ENCODE measurements at places on chromosomes 16 and 17. TPM values are rescaled to one million over a fixed set of nuclear protein-coding genes. Genes with fewer than 3 reads are reported as not detected.

GRCh38 chr16:2195322-2196161 is 863 bp downstream of the CASKIN1 start:
- H3K4me3 ChIP-seq = peak overlapping the region; percentile 66
- DNase-seq = no peak
- peaks cover 73% of the 10 kb centered on the region for H3K27me3 ChIP-seq
- H3K27ac ChIP-seq = no peak overlapping the region
- H3K36me3 ChIP-seq = no peaks in the 10 kb centered on the region
- peaks cover 13% of the 10 kb centered on the region for H3K4me1 ChIP-seq

- no peak overlapping the region for H3K27ac ChIP-seq
- no peak for DNase-seq
- H3K36me3 ChIP-seq = no peaks in the 10 kb centered on the region
- H3K27me3 ChIP-seq = no peaks in the 10 kb centered on the region
- no peak overlapping the region for H3K4me3 ChIP-seq
Observed at GRCh38 chr17:13359774-13360173, 242.0 kb downstream of the HS3ST3A1 start.

Gene PROCA1
- polyA plus RNA-seq = 11.3 TPM

DNA sequence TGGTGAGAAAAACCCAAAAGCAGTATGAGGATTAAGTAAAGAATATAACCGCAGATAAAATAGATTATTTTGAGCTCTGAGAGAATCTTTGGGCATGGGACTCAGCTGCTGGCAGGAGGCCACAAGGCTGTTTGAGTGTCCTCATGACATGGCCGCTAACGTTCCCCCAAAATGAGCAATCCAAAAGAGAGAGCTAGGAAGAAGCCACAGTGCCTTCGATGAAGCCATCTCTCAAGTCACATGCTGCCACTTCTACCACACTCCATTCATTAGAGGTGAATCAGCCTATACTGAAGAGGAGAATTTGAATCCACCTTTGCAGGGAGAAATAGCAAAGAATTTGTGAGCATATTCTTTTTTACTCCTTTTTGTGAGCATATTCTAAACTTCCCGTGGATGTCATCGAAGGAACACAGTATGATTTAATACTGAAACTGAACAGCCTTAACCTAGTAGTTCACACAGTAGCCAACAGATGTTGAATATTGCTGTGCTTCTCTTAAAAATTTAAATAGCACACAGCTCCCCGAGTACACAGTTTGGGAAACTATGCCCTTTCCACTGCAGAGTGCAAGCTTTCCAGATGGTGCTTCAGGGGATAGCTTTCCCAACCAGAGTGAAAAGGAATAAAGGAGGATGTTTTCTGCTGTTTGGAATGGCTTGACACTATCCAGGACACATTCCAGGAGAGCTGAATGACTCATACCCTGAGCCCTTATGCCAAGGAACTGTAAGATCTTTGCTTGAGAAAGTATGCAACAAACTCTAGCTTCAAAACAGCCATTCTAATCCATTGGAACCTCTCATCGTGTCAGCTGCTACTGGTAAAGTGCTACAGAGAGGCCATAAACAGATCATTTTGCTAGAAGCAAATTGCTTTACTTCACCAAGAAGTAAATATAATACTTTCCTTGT is 33.9 kb downstream of the ANKFY1 start:
- H3K4me3 ChIP-seq = no peak overlapping the region
- DNase-seq = peak; percentile 17
- H3K36me3 ChIP-seq = peaks cover 22% of the 10 kb centered on the region
- no peaks in the 10 kb centered on the region for H3K27me3 ChIP-seq
- H3K27ac ChIP-seq = peak overlapping the region; percentile 20

DNA sequence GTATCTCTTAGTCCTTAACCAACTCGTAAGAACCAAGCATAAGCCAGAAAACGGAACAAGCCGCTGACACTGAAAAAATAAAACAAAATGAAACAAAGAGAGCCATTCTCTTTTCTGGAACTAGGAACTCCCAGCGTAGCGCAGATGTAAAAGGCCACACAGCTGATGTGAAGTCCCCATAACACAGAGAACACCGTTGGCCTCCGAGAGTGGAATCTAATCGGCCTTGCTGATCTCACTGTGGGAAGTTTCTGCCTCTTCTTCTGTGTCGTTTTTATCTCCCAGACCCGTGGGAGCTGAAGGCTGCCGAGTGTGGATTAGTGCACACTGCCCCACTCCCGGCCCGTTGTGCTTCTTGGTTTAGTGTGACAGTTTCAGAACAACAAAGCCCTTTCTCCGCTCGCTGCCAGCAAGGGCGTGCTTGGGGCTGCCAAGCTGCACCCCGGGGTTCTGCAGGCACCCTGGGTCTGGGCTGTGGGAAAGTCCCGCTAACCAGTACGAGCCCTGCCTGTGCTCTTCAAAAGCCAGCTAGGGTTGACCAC is 21.7 kb downstream of the TTYH2 start:
- no peaks in the 10 kb centered on the region for H3K27me3 ChIP-seq
- peaks cover 3% of the 10 kb centered on the region for H3K36me3 ChIP-seq
- no peak for DNase-seq
- no peak overlapping the region for H3K4me3 ChIP-seq
- H3K27ac ChIP-seq = peak overlapping the region; percentile 29

DNA sequence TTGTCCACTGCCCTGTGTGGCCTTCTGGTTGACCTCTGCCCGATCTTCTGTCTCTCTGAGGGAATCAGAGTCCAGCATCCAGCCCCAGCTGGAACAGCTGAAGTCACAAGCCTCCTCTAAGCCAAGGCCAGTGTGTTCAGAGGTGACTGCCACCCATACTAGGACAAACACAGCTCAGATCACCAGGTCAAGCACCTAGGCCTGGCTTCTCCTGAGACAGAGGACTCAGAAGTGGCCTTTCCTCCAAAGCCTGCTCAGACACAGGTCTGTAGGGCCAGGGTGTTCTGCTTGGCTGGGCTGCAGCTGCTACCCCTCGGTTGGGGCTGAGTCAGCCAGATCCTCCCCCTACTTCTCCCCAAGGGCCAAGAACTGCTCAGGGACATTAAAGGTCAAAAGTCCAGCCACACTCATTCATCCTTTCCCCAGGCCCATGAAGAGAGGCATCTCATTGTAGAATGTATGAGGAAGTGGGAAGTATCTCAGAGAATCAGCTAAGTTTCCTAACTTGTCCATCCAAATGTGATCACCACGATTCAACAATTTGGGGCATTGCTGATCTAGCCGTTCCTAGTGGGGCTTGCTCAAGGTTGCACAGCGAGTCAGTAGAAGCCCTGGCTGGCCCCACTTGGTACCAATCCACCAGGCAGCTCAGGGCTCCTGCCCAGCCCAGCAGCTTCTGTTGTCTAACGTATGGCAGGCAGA is 7.6 kb downstream of the SLC46A1 start:
- no peak for DNase-seq
- H3K36me3 ChIP-seq = no peaks in the 10 kb centered on the region
- no peak overlapping the region for H3K27ac ChIP-seq
- H3K4me3 ChIP-seq = no peak overlapping the region
- no peaks in the 10 kb centered on the region for H3K27me3 ChIP-seq

GRCh38 chr16:16028311-16028999 is 79.0 kb downstream of the ABCC1 start:
- peaks cover 10% of the 10 kb centered on the region for H3K36me3 ChIP-seq
- no peak overlapping the region for H3K4me3 ChIP-seq
- no peak overlapping the region for H3K27ac ChIP-seq
- H3K4me1 ChIP-seq = no peaks in the 10 kb centered on the region
- DNase-seq = no peak
- H3K27me3 ChIP-seq = no peaks in the 10 kb centered on the region

Gene C16orf74
- polyA plus RNA-seq = 6.4 TPM

Gene CBX2
- polyA plus RNA-seq = 4.4 TPM

Gene CHD9
- polyA plus RNA-seq = 15.3 TPM

Gene NDUFB10
- polyA plus RNA-seq = 129 TPM

- H3K4me3 ChIP-seq = peak overlapping the region; percentile 84
- peaks cover 14% of the 10 kb centered on the region for H3K4me1 ChIP-seq
- DNase-seq = no peak
- no peak overlapping the region for H3K27ac ChIP-seq
Observed at GRCh38 chr17:7486181-7486580, 2.0 kb downstream of the POLR2A start.

GRCh38 chr17:76992891-76993290 is 124.7 kb downstream of the MGAT5B start:
- H3K27ac ChIP-seq = no peak overlapping the region
- DNase-seq = no peak
- peaks cover 27% of the 10 kb centered on the region for H3K4me1 ChIP-seq
- no peak overlapping the region for H3K4me3 ChIP-seq
- no peaks in the 10 kb centered on the region for H3K27me3 ChIP-seq
- peaks cover 10% of the 10 kb centered on the region for H3K36me3 ChIP-seq

GRCh38 chr16:72224260-72224768 is 52.4 kb upstream of the PMFBP1 start:
- H3K4me1 ChIP-seq = no peaks in the 10 kb centered on the region
- no peaks in the 10 kb centered on the region for H3K36me3 ChIP-seq
- no peak for DNase-seq
- H3K27me3 ChIP-seq = no peaks in the 10 kb centered on the region
- H3K4me3 ChIP-seq = no peak overlapping the region
- H3K27ac ChIP-seq = no peak overlapping the region

DNA sequence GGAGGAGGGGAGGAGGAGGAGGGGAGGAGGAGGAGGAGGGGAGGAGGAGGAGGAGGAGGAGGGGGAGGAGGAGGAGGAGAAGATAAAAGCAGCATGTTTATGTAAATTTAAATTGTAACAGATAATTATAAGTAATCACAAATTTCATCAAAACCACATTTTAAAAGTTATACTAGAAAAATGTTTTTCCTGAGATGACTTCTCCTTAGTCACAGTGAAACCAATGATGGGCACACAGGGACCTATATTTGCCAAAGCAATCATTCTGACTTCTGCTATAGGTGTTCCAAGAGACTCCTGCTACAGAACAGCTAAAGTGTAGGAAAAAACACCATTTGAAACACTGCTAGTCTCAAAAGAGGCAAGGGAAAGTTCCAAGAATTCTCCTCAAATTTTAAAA is 66.4 kb downstream of the CEP95 start:
- H3K27me3 ChIP-seq = no peaks in the 10 kb centered on the region
- H3K4me3 ChIP-seq = no peak overlapping the region
- H3K27ac ChIP-seq = no peak overlapping the region
- no peak for DNase-seq

- no peak overlapping the region for H3K27ac ChIP-seq
- peaks cover 11% of the 10 kb centered on the region for H3K4me1 ChIP-seq
- no peak for DNase-seq
- no peak overlapping the region for H3K4me3 ChIP-seq
- H3K27me3 ChIP-seq = peaks cover 14% of the 10 kb centered on the region
Observed at GRCh38 chr17:82214012-82214628, 1.5 kb upstream of the CCDC57 start.

Gene MARVELD3
- 3.1 TPM for polyA plus RNA-seq

Gene MYH1
- polyA plus RNA-seq = 0.23 TPM

Gene HELZ
- polyA plus RNA-seq = 8.2 TPM

Gene SLC47A1
- polyA plus RNA-seq = 1.4 TPM

DNA sequence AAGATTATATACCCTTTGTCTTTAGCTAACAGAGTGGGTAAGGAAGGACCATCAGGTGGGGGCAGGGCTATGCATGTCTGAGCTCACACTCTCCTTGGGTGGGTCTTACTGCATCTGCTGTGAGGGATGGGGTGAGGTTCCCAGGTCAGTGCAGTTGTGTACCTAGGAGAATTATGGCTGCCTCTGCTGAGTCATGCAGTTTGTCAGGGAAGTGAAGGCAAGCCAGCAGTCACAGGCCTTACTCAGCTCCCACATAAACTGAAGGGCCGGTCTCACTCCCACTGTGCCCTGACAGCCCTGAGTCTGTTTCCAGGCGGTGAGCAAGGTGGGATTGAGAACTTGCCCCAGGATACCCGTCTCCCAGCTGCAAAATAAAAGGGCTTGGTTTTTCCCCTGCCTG is 328.6 kb downstream of the MAP2K6 start:
- no peak overlapping the region for H3K4me3 ChIP-seq
- H3K27ac ChIP-seq = no peak overlapping the region
- DNase-seq = no peak
- H3K4me1 ChIP-seq = no peaks in the 10 kb centered on the region
- no peaks in the 10 kb centered on the region for H3K36me3 ChIP-seq

Gene KRT27
- polyA plus RNA-seq = 1.3 TPM

Gene QRICH2
- polyA plus RNA-seq = 7.3 TPM

Gene CX3CL1
- 7.2 TPM for polyA plus RNA-seq

- no peak overlapping the region for H3K4me3 ChIP-seq
- H3K27ac ChIP-seq = no peak overlapping the region
- no peaks in the 10 kb centered on the region for H3K4me1 ChIP-seq
- H3K27me3 ChIP-seq = no peaks in the 10 kb centered on the region
Observed at GRCh38 chr16:30600929-30601328, 9.3 kb downstream of the ZNF689 start.

Gene ABCC6
- polyA plus RNA-seq = 0.62 TPM

DNA sequence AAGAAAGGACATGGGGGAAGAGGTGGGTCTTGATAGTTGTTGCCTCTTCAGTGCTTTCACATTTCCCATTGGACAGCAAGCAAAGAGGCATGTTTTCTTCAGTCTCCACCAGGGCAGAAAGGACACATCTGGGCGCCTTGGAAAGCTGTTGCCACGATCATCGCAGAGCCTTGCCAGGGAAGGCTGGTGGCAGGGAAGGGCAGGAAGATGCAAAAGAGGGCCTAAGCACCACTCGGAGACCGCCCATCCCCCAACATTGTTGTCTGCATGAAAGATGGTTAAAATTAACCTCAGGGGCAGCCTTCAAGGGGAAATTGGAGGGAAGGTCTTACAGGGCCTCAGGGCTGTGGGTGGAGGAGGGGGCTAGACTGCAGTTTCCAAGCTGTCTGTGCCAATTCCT is 114.2 kb downstream of the SOX9 start:
- no peaks in the 10 kb centered on the region for H3K27me3 ChIP-seq
- H3K4me1 ChIP-seq = no peaks in the 10 kb centered on the region
- no peak overlapping the region for H3K27ac ChIP-seq
- no peak overlapping the region for H3K4me3 ChIP-seq
- no peaks in the 10 kb centered on the region for H3K36me3 ChIP-seq

Gene TEFM
- 16.6 TPM for polyA plus RNA-seq

Gene CDC42EP4
- 30.9 TPM for polyA plus RNA-seq

Gene CRYM
- 0.87 TPM for polyA plus RNA-seq

- H3K4me3 ChIP-seq = no peak overlapping the region
- H3K27me3 ChIP-seq = no peaks in the 10 kb centered on the region
- DNase-seq = no peak
- no peaks in the 10 kb centered on the region for H3K4me1 ChIP-seq
- H3K36me3 ChIP-seq = peaks cover 51% of the 10 kb centered on the region
Observed at GRCh38 chr16:4411684-4412083, 4.7 kb downstream of the CORO7 start.

GRCh38 chr16:66516808-66517585 is 32.9 kb downstream of the TK2 start:
- H3K4me1 ChIP-seq = peaks cover 58% of the 10 kb centered on the region
- DNase-seq = peak; percentile 67
- H3K27ac ChIP-seq = peak overlapping the region; percentile 90
- H3K27me3 ChIP-seq = no peaks in the 10 kb centered on the region
- no peak overlapping the region for H3K4me3 ChIP-seq

Measured in thymus (tissue), 14 donors.